ENCODE measurements at places on chromosomes 12 and 14. TPM values are rescaled to one million over a fixed set of nuclear protein-coding genes. Genes with fewer than 3 reads are reported as not detected.

GLIPR1L2 gene
- 0.24 TPM for total RNA-seq

DNA sequence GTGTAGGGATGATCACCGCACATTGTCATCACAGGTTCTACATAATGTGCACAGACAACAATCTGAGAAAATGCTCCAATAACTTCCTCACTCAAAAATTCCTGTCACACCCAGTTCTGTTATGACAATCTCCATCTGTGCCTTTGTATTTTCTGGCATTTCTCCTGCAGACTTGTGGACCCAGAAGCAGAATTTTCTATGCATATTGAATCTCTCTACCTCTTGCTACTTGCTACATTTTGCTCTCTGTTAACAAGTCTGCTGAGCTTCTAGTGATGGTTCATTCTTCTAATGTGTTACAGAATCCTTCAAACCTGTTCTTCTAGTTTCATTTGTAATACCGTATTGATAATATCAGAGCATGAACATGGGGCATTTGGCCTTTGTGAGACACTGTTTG lies 127.8 kb upstream of the PTPRQ start:
- no peak for DNase-seq

DNA sequence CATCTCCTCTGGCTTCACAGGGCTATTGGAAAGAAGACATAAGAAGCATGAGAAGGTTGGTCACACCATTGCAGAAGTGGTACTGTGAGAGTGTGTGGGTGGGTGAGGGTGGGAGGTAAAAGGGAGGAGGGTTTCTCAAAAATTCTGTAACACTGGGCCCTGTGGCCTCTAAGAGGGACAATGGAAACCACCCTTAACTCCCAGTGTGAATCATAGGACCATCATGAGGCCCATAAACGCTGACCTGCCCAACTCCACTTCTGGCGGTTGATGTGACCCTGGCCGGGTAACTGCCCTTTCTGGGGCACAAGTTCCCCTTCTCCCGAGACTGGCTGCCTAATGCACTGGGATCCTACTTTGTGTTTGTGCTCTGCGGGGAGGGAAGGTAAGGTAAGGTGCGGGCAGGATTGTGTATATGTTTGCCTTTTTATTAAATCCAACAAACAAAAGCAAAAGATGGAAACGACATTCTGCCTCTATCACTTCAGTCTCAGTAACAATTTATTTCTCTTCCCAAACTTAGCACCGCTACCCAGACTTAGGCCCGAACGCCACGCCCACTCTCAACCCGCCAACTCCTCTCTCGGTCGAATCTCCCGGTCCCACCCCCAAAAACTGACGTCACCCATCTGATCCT lies 551 bp downstream of the METTL1 start:
- peak; percentile 93 for DNase-seq

- DNase-seq, result peak; percentile 71
These were observed at the start of gene ASB2 for GRCh38 chr14:93976477-93977057. Gene ASB2, minus strand, starts transcription at chr14:93976570. Its CDS starts 12,031 bp downstream, at chr14:93964539.

DNA sequence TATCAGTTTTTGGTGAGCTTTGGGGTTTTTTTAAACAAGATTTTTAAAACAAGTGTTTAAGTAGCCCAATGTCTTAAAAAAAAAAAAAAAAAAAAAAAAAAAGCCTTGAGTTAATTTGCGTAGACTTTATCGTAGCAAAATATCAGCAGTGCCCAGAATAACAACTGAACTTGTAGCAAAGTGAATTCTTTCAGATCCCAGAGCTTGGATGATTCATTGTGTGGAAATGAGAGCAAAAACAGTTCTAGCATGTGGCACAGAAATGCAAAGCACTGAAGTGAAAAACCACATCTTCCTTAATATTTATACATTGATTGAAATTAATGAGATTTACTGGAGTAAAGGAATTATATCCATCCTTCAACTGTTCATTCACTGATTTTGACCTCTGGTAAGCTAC lies 258.1 kb downstream of the EGLN3 start:
- DNase-seq, result no peak

DNA sequence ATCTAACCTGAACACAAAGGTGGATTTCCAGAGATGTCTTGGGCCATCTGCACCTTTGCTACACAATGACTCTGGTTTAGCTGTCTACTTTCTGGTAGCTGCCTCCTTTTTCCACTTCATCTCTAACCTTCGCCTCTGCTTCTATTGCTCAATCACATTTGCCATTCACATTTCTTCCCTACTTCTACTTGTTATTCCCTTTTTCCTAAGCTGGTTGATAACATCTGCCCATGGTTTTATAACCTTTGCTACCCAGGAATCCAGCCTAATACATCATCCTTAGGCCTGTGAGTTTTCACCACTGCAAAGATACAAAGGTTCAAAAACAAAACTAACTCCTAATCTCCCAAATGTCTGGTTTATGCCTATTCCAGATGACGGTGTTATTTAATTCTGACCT lies 13.2 kb downstream of the SPPL3 start:
- no peak for DNase-seq

GRCh38 chr14:92906823-92907222 lies 16.1 kb upstream of the CHGA start:
- DNase-seq, result no peak

DNA sequence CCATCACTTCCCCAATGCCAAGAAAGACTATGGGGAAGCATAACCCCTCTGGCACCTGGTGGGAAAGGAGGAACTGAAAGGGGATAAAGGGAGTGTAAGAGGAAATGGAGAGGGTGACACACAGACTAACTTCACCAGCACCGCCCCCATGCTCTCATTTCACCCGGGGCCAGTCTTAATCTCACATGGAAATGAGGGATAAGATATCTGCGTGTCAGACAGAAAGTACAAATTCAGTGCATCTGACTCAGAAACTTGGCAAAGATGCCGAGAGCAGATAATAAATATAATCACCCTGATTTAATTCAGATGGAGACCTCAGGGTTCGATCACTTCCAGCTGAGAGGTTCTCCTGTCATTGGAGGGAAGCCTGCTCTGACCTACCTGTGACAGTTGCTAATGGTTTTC lies 191.6 kb downstream of the DUSP6 start:
- DNase-seq, result peak; percentile 81

All from activated CD4-positive, alpha-beta memory T cell treated with anti-CD3 and anti-CD28 coated beads for 36 hours (primary cell).